ENCODE measurements at places on chromosomes 6 and 20. TPM values are rescaled to one million over a fixed set of nuclear protein-coding genes. Genes with fewer than 3 reads are reported as not detected.

The BTNL2 gene
- not detected for total RNA-seq

The PPP1R18 gene
- 15.5 TPM for total RNA-seq

The C20orf202 gene
- total RNA-seq = not detected

The VPS16 gene
- total RNA-seq = 39.7 TPM

The SALL4 gene
- 0.64 TPM for total RNA-seq

The MYH7B gene
- total RNA-seq = 0.08 TPM

The CMTR1 gene
- 32.4 TPM for total RNA-seq

The SLC17A5 gene
- total RNA-seq = 24.9 TPM

The UNC5CL gene
- total RNA-seq = 0.16 TPM

The PBOV1 gene
- total RNA-seq = not detected

The NT5E gene
- total RNA-seq = 15.4 TPM

The SLC52A3 gene
- 0.11 TPM for total RNA-seq

The GABBR1 gene
- 9.4 TPM for total RNA-seq

The ORC3 gene
- 28.5 TPM for total RNA-seq

The OPRM1 gene
- total RNA-seq = not detected

The GSTA3 gene
- not detected for total RNA-seq

The MCM3 gene
- 113 TPM for total RNA-seq

The MEP1A gene
- not detected for total RNA-seq

The ENPP1 gene
- total RNA-seq = 13.3 TPM

The DEFB123 gene
- total RNA-seq = not detected

The NMBR gene
- not detected for total RNA-seq

The SLC22A1 gene
- 0.95 TPM for total RNA-seq

The RBPJL gene
- total RNA-seq = not detected

The RAB23 gene
- 12.9 TPM for total RNA-seq

The GPLD1 gene
- 1.1 TPM for total RNA-seq

The IRF4 gene
- 76.9 TPM for total RNA-seq

The SCGN gene
- total RNA-seq = 0.26 TPM

The SLC35B2 gene
- total RNA-seq = 361 TPM

The OVOL2 gene
- not detected for total RNA-seq

The SEMG1 gene
- not detected for total RNA-seq

The DOK5 gene
- 2.8 TPM for total RNA-seq

The HSPA1L gene
- 0.29 TPM for total RNA-seq

The SLC35D3 gene
- total RNA-seq = not detected

The ZKSCAN3 gene
- 4.0 TPM for total RNA-seq

The TBX18 gene
- 13.4 TPM for total RNA-seq

The MMP24OS gene
- 16.1 TPM for total RNA-seq

The SYNE1 gene
- total RNA-seq = 25.5 TPM

The GJA10 gene
- total RNA-seq = not detected

The C20orf141 gene
- total RNA-seq = not detected

The TFAP2D gene
- total RNA-seq = not detected
